Right kidney (tissue), 9 donors: ENCODE measurements at places on chromosomes 3 and 15.

GRCh38 chr3:44906997-44907396, 32.6 kb downstream of the TGM4 start:
- DNase-seq = no peak

GRCh38 chr3:182182531-182182968, 470.8 kb downstream of the SOX2 start:
- DNase-seq = no peak

DNA sequence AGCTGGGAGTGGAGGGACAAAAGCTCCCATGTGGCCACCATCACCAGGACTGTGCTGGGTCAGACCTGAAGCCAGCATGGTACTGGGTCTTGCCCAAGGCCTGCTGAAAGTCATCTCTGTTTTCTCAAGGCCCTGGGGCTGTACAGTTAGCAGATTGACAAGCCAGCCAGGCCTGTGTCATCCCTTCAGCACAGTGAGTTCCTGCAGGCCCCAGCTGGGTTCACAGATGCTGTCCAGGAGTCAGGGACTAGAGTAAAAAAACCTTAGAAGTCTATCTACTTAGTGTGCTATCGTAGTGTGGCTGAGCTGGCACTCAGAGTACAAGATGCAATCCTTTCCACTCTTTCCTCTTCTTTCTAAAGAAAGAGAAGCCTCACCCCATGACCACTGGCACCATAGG, 246.0 kb upstream of the NAALADL2 start:
- no peak for DNase-seq

- DNase-seq = no peak
Observed at GRCh38 chr3:81406318-81406717, 355.1 kb downstream of the GBE1 start.

- peak; percentile 68 for DNase-seq
Observed at GRCh38 chr3:53160660-53161449, at the start of gene PRKCD. PRKCD (plus strand) TSS chr3:53161209; CDS start chr3:53178423, 17,214 bp downstream.

GRCh38 chr3:30779686-30780287, 114.7 kb downstream of the GADL1 start:
- no peak for DNase-seq

DNA sequence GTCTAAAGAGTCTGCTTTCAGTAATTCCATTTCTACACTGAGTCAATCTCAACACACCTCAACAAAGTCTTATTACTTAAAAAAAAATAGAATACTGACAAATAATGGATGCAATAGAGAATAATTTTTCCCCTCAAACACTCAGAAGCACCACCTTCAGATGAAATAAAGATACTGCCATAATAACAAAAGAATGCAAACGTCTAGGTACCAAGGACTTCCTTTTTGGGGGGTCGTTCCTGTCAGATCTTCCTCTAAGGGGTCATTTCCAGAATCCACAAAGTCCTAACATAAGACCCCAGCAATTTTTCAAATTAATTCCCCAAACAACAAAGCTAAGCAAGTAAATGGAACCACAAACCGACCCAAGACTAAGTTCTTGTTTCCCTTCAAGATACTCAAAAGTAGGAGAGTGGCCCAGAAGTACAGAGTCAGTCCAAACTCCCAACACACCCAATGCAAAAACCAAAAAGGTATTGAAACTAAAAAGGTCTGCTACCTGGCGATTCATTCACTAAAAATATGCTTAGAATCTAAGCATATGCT, 1.3 kb downstream of the RYK start:
- DNase-seq = peak; percentile 32

DNA sequence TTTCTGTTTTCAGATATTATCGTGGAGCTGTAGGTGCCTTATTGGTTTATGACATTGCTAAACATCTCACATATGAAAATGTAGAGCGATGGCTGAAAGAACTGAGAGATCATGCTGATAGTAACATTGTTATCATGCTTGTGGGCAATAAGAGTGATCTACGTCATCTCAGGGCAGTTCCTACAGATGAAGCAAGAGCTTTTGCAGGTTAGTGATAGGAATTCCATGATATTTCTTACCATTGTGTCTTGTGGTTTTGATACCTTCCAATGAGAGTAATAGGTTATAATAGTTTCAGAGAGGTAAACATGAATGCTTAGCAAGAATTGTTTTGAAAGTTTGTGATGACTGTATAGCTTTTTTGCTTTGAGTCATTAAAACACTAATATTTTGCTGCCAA, 8.5 kb downstream of the RAB11A start:
- DNase-seq = no peak

DNA sequence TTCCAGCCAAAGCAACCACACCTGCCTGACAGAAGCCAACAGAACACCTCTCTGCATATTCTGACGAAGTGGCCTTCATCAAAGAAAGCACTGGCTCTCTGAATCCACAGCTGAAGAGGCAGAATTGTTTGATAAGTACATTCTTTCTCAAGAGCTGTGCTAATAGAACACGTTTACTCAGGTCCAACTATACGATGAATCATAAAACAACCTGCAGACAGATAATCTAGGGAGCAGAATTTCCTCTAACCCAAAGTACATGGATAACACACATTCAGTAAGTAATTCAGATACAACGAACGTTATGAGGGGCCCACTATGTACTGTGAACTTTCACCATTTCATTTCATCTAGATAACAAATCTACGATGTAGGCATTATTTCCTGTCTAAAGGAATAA, 25.4 kb downstream of the ALDH1A2 start:
- DNase-seq = no peak

- DNase-seq = no peak
Observed at GRCh38 chr3:102026656-102027055, 177.3 kb downstream of the NFKBIZ start.

GRCh38 chr3:4999531-5000184, 20.4 kb downstream of the BHLHE40 start:
- no peak for DNase-seq

DNA sequence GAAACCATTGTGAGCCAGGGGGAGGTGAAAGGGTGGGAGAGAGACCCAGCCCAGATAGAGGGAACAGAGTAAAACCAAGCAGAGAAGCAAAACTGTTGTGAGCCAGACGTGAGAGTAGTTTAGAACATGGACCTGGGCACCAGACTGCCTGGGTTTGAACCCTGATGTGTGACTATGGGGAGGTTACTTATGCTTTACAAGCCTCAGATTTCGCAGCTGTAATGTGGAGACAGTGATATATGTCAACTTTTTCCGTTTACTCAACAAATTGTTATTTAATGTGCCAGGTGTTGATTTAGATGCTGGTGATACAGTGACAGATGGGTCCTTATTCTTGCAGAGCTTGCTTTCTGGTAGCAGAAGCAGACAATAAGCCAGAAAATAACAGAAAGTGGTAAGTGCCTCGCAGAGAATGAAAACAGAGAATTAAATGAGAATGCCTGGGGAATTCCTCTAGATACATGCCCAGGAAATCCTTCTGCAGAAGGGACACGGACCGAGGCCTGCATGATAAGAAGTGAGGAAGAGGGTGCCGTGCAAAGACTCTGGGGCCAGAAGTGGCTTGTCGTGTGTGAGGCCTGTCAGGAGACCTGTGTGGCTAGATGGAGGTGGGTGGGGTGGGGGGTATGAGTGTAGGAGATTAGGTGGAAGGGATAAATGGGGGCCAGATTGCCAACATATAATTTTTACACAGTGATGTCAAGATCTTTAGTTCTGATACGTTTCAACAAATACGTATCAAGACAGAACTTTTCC, 15.0 kb downstream of the KAT2B start:
- no peak for DNase-seq

- DNase-seq = peak; percentile 37
Observed at GRCh38 chr15:44038755-44039191, 156.3 kb downstream of the FRMD5 start.
